ENCODE measurements at places on chromosomes 13 and 19.

DNA sequence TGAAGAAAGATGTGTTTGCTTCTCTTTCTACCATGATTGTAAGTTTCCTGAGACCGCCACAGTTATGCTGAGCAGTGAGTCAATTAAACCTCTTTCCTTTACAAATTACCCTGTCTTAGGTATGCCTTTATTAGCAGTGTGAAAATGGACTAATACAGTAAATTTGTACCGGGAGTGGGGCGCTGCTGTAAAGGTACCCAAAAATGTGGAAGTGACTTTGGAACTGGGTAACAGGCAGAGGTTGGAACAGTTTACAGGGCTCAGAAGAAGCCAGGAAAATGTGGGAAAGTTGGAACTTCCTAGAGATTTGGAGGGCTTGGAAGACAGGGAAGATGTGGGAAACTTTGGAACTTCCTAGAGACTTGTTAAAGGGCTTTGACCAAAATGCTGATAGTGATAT, 9.2 kb upstream of the PDS5B start:
- no peak for DNase-seq

- DNase-seq, result no peak
Observed at GRCh38 chr13:113735194-113735593, 23.8 kb upstream of the TMEM255B start.

- DNase-seq, result no peak
Observed at GRCh38 chr13:107091428-107091827, 523.5 kb upstream of the ARGLU1 start.

GRCh38 chr19:48842789-48843162, 6.5 kb upstream of the HSD17B14 start:
- DNase-seq, result peak; percentile 38

- DNase-seq, result no peak
Observed at GRCh38 chr13:98517576-98518310, 59.2 kb downstream of the STK24 start.

- DNase-seq, result no peak
Observed at GRCh38 chr19:5926641-5927440, 12.8 kb downstream of the CAPS start.

Data from H4 (cell line).